Ureter (tissue), 1 donor: ENCODE measurements at places on chromosomes 2 and 18. TPM values are rescaled to one million over a fixed set of nuclear protein-coding genes. Genes with fewer than 3 reads are reported as not detected.
A peak's percentile ranks its signal among the peaks of the same experiment; 100 is the strongest.

The WDR7 gene
- total RNA-seq, result 49.2 TPM

The RNU2-63P gene
- not detected for total RNA-seq

The NXPH2 gene
- total RNA-seq, result not detected

The PRSS56 gene
- total RNA-seq, result not detected

The OR6B2 gene
- not detected for total RNA-seq

The THSD7B gene
- total RNA-seq, result 7.6 TPM

The BIN1 gene
- total RNA-seq, result 51.6 TPM

The GPD2 gene
- total RNA-seq, result 58.2 TPM

The ESPNL gene
- 2.4 TPM for total RNA-seq

DNA sequence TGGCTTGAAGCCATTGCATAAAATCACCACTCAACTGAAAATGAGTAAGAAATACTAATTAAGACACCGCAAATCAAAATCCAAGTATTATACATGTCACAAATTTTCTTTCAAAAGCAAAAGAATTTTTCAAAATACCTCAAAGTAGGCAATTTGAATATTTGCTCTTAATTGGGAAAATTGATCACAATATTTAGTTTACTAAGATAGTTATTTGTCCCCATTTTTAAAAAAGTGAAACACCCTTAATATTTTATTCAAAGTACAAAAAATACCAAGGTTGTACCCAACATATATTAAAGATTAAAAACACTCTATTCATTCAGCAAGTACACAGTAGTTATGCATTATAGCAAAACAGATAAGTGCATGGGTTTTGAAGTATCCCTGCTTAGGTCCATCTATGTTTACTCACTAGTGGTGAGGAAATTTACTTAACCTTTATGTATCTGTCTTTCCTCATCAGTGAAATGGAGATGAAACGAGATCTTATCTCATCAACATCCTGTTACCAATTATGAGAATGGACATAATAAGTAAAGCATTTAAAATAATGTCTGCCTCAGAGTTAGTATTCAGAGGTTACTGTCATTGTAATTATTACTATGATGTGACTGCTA lies 35.1 kb downstream of the VPS54 start:
- DNase-seq, result no peak

GRCh38 chr2:171327043-171327496 lies 106.7 kb downstream of the METTL8 start:
- no peak for DNase-seq

DNA sequence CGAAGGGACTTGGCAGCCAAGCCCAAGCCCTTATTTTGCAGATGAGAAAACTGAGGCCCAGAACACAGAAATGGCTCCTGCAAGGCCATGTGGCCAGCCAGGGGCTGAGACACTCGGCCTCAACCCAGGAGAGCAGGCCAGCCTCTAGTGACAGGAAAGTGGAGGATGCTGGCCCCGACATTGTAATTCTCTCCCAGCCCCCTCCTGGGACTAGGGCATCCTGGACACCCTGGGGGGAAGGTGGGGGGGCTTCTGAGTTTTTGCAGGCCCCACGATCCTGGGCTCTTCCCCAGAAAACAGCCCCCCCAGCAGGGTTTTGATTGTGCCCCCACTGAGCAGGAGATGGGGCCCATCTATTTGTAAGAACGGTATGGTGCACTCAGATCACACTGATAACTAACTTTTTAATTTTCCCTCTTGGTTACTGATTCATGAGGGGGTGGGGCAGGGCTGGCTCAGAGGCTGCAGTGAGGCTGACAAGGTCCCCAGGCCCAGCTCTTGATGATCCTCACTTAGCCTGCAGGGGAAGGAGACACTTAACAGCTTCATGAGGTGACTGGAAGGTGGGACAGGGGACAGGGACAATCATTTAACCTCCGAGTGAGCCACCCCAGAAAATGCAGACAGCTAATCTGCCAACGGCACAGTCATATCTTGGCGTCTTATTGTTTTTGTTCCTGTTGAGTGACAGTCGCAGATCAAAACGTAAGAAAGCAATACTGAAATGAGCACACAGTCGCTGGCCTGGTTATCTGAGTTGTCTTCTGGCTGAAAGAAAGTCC lies 18.9 kb downstream of the SMAD7 start:
- no peak for DNase-seq

DNA sequence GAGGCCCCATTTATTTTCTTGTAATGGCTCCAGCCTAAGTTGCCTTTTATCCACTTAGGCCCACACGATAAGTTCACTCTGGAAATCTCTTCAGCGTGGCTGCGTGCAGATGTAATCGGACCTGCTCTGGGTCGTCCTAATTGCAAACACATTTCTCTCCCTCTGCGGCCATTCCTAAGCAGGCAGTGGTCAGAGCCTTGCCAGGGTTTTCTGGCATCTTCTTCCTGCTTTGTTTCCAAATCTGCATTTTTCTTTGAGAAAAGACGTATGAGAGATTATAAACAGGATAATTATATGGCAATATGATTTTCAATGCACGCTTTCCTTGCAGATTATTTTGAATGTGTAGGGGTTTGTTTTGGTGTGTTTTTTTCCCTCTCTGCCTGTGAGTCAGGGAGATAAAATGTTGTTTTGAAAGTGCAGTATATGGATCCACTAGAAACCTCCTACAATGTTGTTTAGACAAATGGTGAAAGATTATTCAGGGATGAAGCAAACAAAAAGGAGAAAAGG lies 239.4 kb upstream of the TANK start:
- DNase-seq, result peak; percentile 44

DNA sequence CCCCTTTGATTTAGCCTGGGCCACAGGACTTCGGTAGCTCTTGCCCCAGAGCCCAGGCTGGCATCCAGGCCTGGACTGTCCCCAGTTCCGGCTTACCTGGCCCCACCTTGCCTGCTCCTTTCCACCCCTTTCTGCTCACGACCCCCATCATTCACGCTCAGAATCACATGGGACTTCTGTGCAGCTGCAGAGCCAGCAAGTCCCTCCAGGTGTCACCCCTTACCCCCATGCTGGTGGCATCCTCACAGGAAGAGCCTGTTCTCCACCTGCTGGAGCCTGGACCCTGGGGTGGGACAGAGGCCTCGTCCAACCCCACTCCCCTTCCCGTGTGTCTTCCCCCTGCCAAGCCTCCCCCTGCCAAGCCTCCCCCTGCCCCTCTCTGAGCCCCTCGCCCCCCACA lies 7.9 kb upstream of the KCNIP3 start:
- DNase-seq, result no peak

- no peak for DNase-seq
Observed at GRCh38 chr2:155021618-155022017, 323.1 kb downstream of the KCNJ3 start.

GRCh38 chr2:241771286-241772062 lies 5.1 kb upstream of the GAL3ST2 start:
- peak; percentile 75 for DNase-seq

DNA sequence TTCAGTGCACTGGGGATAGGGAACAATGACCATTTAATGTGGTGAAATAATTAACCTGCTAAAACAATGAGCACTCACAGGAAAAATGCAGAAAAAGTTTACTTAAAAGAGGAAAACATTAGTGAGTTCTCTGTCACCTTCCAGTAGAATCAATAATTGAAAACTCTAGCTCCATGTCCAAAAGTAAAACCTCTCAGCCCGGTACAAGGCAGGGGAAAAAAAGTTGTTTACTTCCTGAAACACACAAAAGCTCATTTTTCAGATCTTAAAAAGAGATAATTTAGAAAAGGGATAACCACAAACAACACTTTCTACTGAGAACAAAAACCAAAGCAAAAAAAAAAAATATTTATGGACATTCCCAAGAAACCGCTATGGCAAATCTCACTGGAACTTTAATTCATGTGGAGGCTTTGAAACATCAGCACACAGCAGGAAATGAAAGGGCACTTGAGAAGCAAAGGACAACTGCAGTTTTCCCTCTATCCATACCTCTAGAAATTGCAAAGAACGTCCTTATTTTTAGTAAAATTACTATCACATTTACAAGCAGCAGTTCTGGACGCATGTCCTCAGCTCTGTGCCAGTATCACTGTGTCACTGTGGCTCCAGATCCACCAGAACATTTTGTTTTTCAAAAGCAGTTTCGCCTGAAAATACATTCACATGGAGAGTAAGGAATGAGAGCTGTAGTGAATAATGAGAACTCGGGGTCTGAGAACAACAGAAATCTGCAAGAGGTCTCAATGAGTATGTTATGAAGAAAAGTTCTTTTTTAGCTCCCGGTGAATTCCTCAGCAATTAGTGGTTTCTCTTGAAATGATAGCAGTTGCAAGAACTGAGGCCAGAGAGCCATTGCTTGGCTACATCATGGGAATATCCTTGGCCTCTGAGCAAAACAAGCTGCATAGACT lies 44.7 kb upstream of the DNAH7 start:
- DNase-seq, result no peak

DNA sequence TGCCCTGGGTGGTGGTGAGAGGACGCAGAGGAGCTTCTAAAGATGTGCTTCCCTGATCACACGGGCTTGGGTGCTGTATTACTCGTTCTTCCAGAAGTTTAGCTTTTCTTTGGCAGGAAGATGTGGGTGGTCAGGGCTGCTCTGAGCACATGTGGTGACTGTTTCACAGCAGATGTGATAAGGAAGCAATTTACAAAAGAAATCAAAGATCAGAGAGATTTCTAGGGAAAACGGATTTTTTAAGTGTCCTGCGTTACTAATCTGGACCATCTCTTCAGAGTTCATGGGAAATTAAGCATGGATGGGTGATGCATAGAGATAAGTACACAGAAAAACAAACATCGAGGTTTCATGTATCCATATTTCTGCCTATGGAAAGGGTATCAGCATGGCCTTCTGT lies 99.4 kb downstream of the WDSUB1 start:
- DNase-seq, result no peak

DNA sequence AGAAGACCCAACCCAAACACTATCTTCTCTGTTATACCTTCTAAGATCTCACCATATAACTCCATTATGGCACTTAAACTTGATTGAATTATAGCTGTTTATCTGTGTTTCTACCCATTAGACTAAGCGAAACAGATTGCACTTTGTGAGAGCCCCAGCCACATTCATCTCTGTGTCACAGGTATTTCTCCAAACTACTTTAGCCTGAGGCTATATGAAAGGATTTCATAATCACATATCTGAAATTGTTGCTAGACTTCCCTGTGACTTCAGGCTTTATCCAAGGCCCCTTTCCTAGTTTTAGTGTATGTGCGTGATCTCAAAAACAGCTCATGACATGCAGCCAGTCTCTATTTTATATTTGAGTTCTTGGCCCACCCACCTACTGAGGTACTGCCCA lies 745.0 kb upstream of the ACVR2A start:
- no peak for DNase-seq

- no peak for DNase-seq
Observed at GRCh38 chr18:31877900-31878299, 65.0 kb downstream of the TRAPPC8 start.

DNA sequence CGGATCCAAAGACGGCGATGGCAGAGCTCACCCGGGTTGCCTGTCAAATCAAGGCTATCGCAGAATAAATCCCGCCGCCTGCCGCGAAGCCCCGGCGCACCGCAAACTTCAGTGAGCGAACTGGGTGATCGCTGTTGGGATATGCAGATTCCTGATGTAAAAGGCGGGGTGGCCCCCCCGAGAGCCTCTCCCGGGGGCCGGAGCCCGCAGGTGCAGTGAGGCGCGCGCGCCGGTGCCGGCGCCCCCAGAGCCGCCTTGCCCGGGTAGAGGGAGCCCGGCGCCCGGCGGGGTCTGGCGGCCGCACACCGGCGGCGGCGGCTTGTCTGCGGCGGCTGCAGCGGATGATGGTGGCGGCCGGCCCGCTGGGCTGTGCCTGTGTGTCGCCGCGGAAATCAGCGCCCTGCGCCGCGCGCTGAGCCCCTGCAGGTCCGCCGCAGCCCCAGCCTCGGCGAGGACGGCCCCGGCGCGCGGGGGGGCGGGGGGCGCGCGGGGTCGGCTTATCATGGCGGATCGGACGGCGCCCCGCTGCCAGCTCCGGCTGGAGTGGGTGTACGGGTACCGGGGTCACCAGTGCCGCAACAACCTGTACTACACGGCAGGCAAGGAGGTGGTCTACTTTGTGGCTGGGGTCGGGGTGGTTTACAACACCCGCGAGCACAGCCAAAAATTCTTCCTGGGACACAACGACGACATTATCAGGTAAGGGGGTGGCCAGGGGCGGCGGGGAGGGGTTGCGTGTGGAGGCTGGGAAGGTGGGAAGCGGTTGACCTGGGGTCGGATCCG lies 1.3 kb downstream of the EML6 start:
- DNase-seq, result no peak

GRCh38 chr2:54103454-54104314 lies 11.7 kb upstream of the ACYP2 start:
- DNase-seq, result peak; percentile 74

DNA sequence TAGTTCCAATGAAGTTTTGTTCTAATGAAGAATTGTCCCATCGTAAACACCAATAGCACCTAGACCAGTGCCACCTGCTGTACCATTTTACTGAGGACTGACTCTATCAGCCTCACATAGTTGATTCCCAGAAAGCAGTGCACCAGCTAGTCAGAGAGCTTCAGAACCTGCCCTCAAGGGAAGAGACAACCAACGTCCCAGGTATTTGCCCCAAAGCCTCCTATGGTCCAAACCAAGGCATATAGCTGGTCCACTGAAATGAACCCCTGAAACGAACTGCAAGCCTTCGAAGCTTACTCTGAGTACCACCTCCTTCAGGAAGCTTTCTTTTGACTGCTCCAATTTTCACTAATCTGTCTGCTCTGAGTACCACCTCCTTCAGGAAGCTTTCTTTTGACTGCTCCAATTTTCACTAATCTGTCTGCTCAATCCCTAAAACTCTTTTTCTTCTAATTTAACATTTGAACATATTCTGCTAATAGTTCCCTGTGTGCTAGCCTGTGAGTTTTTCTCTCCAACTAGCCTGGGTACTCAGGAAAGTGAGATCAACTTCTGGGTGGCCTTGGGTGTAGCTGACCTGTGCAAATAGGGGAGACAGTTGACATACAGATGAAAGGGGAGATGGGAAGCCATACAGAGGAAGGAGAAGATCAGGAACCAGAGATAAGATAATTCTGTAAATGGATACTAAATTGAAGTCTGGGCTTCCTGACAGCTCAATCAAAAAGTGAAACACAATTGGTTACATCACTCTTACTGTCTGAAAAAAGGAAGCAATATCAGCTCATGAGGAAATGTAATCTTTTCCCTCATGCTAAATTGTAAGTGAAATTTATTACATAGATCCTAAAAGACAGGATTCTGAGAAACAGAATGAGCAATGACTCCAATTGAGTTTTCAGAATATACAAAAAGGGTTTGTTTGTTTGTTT lies 33.5 kb upstream of the EML4 start:
- DNase-seq, result no peak

- no peak for DNase-seq
Observed at GRCh38 chr2:11602563-11603204, 67.3 kb downstream of the NTSR2 start.
